Right ventricle myocardium inferior (tissue), 1 donor: ENCODE measurements at places on chromosomes 12 and 14. TPM values are rescaled to one million over a fixed set of nuclear protein-coding genes. Genes with fewer than 3 reads are reported as not detected.

DNA sequence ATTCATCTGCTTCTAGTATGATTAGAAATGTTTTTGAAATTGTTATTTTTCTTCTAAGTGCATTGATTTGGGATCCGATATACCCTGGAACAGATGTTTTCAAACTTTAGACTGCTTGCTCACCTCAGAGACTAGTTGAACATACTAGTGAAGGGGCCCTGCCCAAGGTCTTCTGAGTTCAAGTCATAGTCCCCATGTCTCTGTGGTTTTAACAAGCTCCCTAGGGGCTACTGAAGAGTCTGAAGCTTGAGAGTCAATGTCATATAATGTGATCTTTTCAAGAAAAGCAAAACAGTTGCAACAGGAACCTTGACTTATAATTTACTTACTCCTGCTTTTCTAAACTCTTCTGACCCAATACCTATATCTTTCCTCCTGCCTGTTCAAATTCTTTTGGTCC lies 7.5 kb upstream of the UBE2N start:
- DNase-seq: no peak

DNA sequence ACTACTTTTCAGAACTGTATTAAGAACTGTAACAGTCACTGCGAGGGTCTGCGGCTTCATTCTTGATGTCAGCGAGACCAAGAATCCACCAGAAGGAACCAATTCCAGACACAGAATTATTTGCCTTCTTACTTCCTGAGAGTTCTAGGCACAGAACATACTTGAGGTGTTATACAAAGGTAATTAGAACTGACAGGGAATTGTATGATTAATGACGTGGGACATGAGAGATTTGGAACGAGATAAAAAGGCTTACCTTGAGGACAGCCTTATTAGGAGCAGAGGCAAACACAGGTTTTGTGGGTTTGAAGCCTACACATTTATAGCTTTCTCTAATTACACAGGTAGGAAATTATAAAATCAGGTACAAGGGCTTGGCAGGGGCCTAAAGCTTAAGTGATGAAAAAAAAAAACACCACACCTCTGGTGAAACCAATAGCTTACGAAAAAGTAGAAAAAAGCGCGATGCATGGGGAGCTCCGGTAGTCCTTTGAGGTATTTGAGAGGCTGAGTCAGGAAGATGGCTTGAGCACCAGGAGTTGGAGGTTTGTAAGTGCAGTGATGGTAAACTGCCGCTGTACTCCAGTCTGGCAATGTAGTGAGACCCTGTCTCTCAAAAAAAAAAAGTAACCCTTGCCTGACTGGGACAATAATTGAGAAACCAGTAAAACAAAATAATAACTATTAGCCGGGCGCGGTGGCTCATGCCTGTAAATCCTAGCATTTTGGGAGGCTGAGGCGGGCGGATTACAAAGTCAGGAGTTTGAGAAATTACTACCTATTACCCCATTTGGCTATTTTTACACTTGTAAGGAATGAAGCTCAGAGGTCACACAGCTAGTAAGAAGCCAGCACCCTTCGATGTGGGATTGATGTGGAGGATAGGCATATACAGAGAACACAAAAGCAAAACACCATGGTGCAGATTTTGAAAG lies 795 bp upstream of the ACOT2 start:
- DNase-seq: no peak

GRCh38 chr12:69873429-69873828 lies 48.4 kb downstream of the MYRFL start:
- no peak for DNase-seq

DNA sequence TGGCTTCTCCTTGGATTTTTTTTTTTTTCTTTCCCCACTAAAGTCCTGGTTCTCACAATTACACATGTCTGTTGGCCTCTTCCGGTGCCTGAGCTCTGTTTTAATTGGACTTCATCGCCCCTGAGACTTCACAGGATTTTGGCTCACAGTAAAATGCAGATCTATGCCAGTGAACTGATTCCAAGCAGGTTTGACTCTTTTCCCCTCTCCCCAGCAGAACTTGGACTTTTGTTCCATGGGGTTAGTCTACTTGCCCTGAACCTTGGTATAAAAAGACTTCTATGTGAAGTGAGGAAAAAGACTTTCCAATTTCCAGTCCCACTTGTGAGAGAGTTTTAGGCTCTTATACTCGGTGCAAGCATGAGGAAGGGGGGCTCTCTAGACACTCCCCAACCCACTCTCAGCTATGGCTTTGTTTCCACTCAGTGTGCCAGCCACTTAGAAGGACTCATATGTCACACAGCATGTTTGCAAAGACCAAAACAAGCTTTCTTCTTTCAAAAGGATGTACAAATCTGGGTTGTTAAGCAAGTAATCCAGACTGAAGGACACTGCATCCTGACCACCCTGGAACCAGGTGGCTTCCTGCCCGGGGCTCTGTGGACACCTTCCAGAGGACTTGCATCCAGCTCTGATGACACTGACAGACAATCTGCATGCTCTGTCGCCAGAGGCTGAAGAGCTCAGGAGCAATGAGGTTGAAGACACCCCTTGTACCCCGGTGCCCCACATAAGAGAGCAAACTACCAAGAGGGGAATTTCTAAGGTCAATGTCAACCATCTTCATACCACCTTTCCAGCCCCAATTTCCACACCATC lies 221.9 kb upstream of the EGLN3 start:
- DNase-seq: no peak

RDH5 gene
- total RNA-seq: 12.9 TPM

ACOT4 gene
- 0.97 TPM for total RNA-seq

DNA sequence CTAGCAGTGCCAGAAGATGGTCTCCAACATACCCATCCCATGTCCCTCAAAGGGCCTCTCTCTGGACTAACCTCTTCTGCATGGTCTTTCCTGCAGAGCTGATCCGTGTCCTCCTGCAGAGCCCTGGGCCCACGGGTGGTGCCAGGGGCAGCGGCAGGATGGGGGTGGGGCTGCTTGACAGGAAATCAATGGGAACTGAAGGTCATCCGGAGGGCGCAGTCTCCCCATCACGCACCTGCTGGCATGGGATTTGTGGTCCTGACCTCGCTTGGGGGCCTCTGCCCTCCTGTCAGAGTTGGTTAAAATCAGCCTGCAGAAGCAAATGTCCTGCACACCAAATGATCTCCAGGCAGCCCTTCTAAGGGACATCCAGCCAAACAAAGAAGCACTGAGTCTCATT lies 110.2 kb downstream of the DPF3 start:
- no peak for DNase-seq

ACVRL1 gene
- total RNA-seq: 49.6 TPM

EML5 gene
- 0.27 TPM for total RNA-seq

GRCh38 chr12:42299392-42300308 lies 26.2 kb downstream of the ZCRB1 start:
- DNase-seq: no peak

DNA sequence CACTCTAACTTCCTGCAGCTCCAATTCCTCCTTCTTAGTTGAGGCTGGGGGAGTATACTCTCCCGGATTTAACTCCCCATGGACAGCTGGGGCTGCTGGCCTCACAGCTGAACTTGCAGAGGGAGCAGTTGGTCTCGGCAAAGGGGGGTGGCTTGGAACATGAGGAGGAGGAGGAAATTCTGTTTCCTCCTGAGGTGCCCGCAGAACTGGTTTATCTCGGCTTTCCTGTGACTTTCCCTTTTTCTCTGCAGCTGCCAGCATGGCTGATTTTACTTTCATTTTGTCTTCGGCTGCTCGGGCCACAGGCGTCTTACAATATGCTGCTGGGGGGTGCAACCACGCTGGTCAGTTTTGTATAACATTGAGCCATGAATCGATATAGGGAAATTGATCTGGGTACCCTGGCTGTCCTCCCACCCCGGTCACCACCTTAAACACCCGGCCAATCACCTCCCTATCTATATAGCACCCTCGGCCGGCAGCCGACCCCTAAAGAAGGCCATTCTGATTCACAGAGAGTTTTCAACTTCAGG lies 1317.6 kb downstream of the TMEM121 start:
- no peak for DNase-seq

TMEM119 gene
- 1.3 TPM for total RNA-seq

GRCh38 chr14:57060276-57060955 lies 208.3 kb downstream of the EXOC5 start:
- no peak for DNase-seq

DNA sequence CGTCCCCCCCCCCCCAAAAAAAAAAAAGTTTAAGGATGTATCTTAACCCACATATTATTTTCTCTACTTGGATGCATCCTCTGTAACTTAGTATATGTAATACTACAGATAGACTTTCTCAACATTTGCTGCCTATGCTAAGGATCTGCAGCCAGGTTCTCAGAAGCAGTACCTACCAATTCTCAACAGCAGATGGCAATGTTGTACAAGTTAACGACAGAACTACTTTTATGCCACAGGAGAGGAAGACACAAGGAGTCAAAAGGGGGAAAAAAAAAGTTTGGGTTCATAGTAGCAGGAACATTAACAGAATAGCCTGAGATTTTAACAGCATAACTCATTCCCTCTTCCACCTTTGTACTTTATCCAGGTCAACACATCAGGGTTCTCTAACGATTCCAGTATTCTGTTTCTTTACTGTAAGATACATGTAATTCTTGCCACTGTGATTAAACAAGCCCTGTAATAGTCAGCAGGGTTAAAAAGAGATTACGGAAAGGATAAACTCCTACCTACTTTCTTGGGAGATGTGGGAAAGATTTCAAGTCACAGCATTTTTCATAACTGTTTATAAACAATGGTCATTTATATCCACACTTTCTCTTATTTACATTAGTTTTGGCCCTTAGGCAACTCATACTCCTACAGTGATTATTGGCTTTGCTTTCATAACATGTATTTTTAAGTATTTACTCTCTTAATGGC lies 5.7 kb upstream of the NEK9 start:
- no peak for DNase-seq

LRRK2 gene
- 8.4 TPM for total RNA-seq

FAM186B gene
- total RNA-seq: 0.62 TPM

NELL2 gene
- not detected for total RNA-seq

DNA sequence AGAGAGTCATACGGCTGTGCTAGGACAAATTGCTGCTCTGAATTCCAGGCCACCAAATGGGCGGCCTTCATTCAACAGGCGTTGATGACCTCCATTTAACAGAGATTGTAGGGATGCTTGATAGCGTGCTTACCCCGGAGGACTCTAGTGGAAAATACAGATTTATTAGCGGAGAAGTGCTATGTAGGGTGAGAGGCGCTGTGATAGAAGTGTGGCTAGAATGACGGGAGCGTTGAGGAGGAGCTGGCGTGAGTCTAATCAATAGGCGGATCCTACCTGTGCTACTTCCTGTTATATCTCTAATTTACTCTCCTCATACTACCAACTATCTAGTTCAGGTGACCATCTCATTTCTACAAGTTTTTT lies 668 bp downstream of the MRPS35 start:
- DNase-seq: no peak

DNA sequence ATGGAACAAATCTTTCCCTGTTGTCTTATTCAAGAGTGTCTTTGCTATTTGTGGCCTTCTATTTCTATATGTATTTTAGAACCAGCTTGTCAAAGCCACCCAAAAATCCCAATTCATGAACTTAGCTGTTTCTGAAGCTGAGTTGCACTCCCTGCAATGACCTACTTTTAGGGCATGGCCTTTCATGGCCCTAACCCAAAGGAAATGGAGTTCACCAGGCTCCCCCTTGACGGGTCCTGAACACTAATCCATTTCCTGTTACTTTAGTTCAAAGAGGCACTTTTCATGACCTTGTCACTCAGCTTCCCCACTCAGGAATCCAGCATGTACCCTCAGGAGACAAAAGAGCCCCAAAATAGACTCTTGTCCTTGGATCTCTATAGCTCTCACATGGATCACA lies 7.6 kb downstream of the TMED8 start:
- no peak for DNase-seq
